B cell (primary cell): ENCODE measurements at places on chromosomes 11 and 22.

DNA sequence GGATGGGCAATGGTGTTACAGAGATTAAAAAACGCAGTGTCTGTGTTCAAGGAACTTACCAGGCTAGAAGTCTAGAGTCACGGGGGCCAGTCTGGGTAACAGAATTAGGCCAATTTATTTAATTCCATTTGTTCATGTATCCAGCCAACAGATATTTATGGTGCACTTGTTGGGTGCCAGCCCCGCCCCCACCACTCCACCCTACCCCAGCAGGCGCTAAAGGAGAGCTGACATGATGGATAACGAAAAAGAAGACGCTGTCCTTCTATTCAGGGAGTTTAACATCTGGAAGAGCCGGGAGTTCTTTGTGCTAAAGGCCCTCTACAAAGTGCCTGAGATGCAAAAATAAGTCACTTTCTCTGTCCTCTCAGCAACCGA, 1.1 kb upstream of the BMAL1 start:
- DNase-seq, result no peak

DNA sequence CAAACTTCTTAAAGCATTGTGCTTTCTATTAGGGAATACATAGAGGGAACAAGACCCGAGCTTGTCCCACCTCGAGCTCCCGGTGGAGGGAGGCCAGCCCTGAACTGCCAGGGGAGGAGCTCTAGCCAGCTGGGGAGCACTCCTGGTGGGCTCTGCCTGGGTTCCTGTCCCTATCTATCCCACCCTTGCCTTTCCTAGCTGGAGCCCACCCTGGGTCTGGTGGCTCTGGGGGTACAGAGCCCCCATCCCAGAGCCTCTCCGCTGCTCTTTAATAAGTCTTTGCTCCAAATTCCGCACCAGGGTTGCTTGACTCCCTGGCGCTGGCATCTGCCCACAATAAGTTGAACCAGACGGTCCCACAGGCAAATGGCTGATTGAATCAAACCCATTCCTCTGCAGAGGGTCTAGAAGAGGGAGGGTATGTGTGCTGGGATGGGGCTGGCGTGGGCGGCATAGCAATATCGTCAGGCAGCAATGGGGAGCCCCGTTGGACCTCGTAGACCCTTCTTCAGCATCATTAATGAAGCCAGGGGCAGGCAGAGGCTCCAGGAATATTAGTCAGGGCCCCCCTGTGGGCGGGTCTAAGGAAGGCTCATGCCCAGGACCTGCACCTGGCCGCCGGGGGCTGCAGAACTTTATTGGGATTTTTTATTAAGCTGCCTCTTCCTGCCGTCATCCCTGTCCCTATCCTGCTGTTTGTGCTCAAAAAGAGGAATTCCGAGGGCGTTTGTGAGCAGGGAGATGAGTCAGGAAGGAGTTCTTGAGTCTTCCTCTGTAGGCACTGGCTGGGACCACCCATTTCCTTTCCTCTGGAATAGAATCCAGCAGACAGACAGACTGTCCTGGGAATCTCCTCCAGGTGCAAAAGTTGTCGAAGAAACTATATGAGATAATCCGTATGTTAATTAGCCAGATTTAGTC, 38.5 kb upstream of the RIC3 start:
- DNase-seq, result no peak

DNA sequence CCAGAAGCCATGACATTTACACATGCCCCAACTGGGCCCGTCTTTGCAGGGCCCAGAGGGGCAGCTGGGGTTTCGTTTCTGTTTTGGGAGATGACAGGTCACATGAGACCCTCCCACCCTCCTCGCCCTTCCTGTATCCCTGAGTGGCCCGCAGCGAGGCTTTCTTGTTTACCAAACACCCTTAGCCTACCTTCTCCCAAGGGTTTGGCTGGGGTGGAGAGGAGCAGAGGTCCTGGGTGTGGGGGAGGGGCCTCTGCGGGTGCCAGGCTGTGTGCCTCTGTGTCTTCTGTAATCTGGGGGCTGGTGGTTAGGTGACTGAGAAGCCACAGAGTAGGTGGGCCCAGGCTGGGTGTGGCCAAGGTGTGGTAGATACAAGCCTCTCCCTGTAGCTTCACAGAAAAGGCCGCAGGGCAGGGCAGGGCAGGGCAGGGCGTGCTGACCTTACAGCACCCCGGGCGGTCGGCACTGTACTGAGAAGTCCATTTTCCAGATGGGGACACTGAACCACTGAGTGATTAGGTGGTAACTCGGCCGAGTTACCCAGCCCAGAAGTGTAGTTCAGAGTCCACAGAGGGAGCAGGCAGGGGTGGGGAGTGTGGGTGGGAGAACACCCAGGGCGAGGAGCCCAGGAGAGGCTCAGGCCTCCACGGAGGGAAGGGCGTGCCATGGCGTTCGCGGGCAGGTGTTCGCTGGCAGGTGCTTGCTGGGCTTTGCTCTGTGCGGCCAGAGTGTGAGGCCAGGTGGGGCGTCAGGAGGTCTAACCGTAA, 8.7 kb downstream of the PRR5 start:
- peak; percentile 58 for DNase-seq

- no peak for DNase-seq
Observed at GRCh38 chr11:2483426-2483825, 38.6 kb downstream of the KCNQ1 start.

DNA sequence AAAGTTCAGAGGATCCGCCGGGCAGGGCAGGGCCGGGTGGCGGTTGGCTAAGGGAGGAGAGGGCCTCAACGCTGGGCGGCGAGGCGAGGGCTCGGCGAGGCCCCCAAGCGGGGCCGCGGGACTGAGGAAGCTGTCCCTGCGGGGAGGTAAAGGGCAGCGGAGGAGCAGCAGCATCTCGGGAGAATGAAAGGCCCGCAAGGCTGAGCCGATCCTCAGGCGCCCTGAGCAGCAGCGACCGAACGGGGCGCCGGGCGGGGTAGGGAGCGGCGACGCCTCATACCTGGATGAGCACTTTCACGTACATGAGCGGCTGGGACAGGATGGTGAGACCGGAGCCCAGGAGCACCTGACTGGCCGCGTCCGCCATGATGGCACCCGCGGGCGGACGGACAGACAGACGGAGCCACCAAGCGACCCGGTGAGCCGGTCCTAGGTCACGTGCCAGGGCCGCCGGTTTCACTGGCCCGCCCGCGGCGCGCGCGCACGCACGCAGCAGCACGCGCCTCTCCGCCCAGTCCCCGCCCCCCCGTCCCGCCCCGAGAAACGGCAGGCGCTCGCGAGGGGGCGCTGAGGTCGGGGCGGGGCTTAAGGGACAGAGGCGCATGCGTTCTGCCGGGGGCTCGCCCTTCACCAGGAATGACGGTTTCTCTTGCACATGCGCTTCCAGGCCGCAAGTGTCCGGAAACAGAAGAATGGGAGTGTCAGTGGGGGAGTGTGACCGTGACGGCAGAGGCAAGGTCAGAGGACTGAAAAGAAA, at the start of gene MTCH2:
MTCH2 (minus strand) TSS at position 461 of the 757 bp plus-strand sequence; CDS start at position 367, 94 bp downstream.
- peak; percentile 99 for DNase-seq

DNA sequence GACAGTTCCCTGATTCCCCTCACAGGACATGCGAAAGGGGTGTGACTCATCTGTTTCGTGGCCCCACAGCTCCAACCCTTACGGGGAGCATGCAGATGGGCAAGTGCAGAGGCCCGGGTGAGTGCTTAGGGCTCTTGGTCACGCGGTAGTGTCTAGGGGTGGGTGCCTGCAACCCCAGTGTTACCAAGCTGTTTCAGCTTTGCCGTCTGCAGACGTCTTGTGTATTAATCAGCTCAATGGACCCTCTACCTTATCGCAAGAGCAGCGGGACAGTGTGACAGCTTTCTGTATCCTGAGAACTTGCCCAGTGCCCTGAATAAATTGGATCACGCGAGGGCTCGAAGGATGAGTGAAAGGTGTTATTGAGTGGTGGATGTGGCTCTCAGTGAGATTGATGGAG, 816.4 kb upstream of the ANO3 start:
- DNase-seq, result no peak

DNA sequence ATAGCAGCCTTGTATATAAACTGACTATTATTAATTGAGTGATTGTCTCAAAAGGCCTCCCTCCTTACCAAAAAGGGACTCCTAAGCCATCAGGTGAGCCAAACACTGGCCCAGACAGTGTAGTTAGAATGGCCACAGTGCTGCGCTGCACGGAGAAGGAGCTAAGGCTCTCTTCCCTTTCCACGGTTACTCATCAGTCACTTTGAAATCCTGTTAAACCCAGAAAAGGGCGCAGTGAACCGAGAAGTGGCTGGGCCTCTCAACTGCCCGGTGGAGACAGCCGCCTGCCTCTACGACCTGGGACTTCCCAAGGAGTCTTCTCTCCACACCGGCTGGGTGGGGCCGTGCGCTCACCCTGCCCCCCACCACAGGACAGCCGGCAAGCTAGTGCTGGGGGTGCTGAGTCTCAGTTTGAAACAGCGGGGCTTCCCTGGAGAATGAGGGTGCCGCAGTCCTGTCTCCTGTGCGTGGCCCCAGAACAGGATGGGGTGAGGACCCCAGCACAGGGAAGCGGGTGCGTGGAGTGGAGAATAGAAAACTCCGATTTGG, 1.3 kb downstream of the MYH9 start:
- peak; percentile 72 for DNase-seq

GRCh38 chr11:113446112-113446511, 29.1 kb downstream of the DRD2 start:
- DNase-seq, result no peak

DNA sequence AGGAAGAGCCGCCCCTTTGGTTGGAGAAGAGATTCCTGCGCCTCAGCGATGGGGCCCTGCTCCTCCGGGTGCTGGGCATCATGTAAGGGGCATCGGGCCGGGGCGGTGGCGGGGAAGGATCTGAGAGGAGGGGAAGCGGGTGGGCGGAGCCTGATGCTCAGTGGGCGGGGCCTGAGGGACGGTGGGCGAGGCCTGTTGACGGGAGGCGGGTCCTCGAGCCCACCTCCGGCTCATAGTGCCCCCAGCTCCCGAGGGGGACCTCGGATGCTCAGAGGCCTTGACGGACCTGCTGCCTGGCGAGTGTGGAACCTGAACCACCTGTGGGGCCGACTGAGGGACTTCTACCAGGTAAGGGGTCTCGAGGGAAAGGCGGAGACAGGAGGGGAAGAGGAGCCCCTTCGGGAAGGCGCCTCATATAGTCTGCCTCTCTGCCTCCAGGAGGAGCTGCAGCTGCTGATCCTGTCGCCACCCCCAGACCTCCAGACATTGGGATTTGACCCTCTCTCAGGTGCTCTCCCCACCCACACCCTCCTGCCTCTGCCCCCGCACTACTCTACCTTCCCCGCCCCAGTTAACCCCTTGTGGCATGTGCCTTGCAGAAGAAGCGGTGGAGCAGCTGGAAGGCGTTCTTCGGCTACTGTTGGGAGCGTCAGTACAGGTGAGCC, 799 bp downstream of the CCDC88B start:
- peak; percentile 89 for DNase-seq

DNA sequence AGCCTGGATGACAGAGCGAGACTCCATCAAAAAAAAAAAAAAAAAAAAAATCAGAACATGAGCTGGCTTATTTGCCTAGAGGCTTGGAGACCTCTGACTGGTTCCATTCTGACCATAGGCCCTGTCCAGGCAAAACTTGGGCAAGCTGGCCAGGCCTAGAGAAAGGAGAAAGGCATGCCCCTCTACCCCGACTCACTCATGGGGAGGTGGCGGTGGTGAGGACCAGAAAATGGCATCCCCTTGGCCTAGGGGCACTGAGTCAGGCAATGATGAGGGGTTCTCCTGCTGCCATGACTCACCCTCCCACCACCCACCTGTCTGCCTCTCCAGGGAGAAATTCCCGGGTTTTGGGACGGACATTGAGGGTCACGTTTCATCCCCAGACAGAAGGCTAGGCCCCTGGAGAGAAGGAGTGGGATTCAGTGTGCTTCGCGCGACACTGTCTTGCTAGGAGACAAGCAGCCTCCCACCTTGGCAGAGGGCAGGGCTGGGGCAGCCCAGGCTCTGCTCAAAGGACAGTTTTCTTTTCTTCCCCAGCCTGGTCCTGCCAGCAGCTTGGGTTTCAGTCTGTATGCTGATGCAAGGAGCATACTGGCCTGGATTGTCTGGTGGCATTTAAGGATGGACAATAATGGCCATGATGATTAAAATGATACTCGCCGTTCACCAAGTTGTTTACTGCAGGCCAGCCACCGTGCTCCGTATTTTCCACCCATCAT, 17.2 kb downstream of the TOB2 start:
- no peak for DNase-seq

DNA sequence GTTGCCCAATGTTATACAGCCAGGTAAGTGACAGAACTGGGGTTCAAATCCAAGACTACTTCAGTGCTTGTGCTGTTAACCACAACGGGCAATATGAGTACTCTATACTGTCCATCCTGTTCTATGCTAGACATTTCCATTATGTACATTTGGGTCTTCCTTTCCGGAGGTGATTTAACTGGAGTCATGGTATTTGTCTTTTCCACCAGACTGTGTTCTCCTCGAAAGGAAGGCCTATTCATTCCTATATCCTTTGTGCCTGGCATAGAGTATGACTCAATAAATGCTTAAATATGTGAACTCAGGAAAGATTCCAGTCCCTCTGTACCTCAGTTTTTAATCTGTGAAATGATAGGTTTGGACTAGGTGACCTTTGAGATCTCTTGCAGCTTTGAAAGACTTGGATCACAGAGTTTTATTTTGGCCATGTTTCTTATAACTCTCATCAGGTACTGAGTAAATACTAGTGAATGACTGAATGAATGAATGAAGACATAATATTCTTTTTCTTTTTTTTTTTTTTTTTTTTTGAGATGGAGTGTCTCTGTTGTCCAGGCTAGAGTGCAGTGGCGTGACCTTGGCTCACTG, 6.6 kb downstream of the RNF121 start:
- DNase-seq, result no peak

GRCh38 chr22:37259540-37260029, 15.5 kb upstream of the RAC2 start:
- peak; percentile 64 for DNase-seq

DNA sequence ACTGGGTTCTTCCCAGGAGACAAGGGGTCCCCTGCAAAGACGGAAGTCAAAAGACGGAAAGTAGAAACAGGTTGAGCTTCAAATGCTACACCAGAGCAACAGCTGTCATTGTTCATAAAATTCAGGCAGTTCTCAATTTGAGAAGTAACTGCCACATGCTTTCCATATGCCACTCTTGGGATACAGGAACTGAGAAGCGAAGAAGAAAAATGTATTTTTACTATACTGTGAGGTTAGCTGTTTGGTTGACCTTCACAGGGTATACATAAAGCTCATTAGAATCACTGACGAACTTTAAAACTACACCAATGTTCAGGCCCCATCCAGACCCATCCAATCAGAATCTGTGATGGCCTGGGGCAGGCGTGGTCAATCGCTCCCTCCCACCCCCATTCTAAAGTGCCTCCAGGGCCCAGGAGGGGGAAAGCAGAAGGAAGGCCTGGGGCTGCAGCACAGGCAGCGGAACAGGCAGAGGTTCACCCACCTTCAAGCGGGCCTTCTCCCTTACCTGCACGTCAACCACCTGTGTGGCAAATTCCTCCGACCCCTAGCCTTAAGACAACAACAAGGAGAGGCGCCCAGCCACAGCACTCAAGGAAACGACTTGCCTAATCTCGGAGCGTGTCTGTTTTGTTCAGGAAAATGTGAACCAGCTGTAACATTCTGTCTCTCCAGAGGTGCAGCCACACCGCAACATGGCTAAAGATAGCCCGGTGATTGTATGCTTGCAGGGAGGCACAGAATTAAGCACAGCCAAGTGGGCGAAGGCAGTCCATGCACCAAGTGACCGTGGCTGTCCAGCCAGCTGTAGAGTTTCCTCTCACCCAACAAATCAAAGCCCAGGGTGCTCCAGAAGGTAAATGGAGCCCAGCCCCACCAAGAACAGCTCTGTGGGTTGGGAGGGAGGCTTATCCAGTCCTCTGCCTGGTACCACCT, 82.6 kb downstream of the MICAL3 start:
- DNase-seq, result no peak

GRCh38 chr11:87879118-87879517, 296.1 kb downstream of the RAB38 start:
- DNase-seq, result no peak

GRCh38 chr22:49977578-49977977, 17.0 kb downstream of the PIM3 start:
- DNase-seq, result peak; percentile 11
